HuH-7 (cell line): ENCODE measurements at places on chromosomes 13 and 19.

DNA sequence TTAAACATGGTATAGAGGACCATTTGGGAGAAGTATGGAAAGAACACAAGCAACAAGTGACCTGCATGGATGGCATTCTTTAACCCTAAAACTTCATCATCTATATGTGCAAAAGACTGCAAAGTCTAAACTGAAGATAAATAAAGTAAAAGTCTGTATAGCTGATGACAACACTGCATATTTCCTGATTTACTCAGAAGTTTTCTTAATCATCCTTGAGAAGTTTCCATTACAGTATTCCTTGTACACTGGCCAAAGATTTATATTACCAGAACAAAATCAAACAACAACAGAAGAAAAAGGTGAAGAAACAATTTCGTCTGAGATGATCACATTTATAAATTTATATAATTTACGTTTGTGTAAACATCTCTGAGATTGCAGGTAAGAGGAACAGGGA is 805.7 kb downstream of the PCDH9 start:
- no peak for DNase-seq

- DNase-seq = no peak
These were observed 2.4 kb downstream of the GADD45B start for GRCh38 chr19:2478278-2478755.

DNA sequence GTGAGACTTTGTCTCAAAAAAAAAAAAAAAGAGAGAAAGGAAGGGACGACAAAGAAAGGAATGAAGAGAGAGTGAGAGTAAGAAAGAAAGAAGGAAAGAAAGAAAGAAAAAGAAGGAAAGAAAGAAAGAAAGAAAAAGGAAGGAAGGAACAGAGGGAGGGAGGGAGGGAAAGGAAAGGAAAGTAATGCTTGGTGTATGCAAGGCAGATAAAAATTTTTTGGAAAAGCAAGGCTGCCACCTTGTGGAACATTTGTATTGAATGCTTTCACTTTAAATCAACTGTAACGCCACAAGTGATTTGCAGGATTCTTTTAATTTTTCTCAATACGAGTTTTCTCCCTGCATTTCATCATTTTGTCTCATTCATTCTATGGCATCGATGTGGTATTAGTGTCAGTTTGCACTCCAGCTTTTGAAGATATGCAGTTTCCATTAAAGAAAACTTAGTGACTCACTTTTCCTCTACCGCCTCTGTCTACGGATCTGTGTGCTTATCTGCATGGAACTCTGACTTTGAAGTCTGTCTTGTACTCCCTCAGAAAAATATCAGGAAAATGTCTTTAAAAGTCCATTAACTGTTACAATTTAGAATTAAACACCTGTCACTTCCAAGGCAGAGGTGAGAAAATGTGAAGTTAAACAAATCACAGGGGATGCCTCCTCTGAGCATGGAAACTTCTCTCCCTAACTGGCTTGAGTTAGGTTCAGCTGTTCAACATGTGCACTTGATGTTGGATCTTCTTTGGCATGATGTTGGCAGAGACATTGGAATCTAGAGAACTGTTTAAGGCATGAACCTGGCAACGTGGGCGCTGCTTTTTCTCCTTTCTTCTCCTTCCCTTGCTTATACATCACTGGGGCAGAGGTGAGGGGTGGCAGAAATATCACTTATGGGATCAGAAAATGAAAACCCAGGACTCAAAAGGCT is 20.0 kb upstream of the ZDHHC20 start:
- no peak for DNase-seq

GRCh38 chr19:40416918-40417642 is 3.9 kb upstream of the PRX start:
- DNase-seq = no peak

DNA sequence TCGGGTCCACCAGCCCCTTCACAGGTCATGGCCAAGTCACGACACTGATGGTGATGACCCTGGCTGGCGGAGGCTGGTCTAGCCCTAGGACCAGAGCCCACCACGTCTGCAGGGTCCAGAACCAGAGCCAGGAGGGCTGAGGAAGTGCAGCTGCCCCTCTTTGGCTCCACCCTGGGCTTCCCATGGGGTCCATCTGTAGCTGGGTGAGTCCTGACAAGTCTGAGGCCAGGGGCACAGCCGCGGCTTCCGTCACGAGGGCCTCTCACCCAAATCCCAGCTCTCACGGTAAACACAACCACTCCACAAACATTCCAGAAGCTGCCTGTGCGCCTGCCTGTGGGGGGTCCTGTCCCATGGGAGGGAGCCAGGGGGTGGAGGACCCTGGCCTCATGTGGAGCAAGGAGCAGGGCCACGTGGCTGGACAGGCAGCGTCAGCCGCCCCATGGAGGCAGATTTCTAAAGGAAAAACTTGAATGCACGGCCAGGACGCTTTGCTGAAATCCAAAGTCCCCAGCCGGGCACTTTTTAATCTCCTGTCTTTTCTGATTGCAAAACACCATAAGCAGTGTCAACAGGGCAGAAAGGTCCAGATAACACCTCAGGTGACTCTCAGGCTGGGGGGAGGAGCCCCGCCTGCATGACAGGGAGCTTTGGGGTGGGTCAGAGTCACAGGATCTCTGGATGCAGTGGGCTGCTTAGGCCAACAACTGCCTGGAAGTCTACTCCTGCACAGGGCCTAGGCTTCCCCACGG is 29.9 kb downstream of the CEBPG start:
- DNase-seq = peak; percentile 100

GRCh38 chr13:20673715-20674114 is 29.8 kb upstream of the IL17D start:
- no peak for DNase-seq

DNA sequence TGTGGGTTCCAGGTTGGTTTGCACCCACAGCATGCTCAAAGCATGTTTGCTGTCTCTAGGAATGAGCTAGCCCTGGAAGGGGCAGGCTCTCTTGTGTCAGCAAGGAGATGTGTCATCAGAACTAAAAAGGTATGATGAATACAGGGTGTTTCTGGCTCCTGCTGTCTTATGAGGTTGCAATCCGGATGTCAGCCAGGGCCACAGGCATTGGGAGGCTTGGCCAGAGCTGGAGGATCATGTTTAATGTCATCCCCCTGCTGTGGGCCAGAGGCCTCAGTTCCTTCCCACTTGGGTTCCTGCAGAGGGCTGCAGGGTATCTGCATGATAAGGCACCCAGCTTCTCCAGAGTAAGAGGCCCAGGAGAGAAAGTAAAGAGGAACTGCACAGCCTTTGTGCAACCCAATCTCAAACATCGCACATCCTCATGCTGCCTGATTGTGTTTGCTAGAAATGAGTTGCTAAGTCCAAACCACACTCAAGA is 193.6 kb downstream of the COL4A1 start:
- no peak for DNase-seq

- DNase-seq = no peak
These were observed 35.3 kb downstream of the DACH1 start for GRCh38 chr13:71831716-71832115.

DNA sequence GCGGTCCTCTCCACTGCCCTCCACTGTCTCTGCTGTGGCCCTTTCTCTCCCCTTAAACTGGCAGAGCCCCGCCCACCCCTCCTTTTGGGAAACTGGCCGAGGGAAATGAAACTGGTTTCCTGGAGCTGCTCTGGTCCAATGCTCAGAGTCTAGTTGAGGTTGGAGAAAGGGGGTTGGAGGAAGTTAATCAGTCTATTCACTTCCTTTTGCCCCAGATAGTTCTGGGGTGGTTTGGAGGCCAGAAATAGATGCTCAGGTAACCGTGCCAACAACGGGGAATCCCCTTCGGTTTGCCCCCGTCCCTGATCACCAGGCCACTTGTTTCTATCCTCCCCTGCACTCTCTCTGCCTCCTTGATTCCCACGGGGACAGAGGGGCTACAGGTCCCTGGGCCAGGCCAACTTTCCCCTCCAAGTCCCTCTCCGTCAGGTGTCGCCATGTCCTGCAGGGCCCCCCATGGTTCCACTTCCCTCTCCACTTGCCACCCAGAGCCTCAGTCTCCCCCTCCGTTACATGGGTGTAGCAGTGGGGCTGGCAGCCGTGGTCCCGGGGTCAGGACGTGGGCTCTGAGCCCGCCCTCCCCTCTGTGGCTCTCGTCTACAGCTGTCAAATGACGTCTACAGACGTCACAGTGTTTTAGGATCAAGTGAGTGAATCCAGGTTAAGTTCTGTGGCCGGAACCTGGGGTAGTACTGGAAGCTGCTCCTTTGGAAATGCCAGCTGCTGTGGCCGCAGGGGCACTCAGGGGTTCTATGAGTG is at the start of gene IL4I1:
Gene IL4I1, minus strand, starts transcription at position 25 of the 759 bp plus-strand sequence. CDS start 727 bp downstream, outside the sequence.
- no peak for DNase-seq

DNA sequence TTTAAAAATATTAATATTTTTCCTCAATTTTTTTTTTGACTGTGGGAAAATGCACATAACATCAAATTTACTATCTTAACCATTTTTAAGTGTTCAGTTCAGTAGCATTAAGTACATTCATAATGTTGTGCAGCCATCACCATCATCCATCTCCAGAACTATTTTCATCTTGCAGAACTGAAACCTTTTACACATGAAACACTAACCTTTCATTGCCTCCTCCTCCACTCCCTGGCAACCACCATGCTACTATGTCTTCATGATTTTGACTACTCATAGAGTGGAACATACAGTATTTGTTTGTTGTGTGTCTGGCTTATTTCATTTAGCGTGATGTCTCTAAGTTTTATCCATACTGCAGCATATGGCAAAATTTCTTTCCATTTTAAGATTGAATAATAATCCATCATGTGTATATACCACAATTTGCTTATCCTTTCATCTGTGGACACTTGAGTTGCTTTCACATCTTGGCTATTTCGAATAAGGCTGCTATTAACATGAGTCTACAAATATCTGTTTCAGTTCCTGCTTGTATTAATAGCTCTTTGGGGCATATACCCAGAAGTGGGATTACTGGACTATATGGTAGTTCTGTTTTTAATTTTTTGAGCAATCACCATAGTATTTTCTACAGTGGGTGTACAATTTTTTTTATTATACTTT is 376.4 kb downstream of the MTUS2 start:
- DNase-seq = no peak

DNA sequence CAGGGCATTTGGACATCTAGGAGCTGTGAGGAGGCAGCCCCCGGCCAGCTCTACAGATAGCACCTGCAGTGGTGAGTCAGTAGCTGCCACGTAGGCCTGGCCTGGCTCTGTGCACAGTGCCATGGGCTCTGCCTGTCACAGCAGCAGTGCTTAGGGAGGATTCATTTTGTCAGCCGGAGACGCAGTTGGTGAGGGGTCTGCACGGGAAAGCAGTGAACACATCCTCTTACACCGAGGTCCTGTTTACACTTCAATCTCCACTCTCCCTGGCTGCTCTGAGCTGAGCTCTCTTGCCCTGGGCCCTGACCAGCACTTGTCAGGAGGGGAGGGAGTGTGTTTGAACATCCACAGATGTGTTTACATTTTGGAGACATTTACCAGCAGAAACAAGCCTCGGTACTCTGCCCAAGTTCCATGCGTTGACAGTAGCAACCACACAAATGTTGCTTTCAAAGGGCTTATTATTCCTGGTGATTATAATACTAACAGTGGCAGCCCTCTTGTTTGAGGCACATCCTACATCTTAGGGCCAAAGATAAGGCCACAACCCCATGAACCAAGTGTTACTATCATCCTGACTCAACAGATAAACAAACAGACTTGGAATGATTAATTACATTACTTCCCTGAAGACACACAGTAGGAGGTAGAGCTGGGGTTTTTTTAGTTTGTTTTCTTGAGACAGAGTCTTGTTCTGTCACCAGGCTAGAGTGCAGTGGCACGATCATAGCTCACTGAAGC is 148.9 kb downstream of the USP12 start:
- peak; percentile 61 for DNase-seq

DNA sequence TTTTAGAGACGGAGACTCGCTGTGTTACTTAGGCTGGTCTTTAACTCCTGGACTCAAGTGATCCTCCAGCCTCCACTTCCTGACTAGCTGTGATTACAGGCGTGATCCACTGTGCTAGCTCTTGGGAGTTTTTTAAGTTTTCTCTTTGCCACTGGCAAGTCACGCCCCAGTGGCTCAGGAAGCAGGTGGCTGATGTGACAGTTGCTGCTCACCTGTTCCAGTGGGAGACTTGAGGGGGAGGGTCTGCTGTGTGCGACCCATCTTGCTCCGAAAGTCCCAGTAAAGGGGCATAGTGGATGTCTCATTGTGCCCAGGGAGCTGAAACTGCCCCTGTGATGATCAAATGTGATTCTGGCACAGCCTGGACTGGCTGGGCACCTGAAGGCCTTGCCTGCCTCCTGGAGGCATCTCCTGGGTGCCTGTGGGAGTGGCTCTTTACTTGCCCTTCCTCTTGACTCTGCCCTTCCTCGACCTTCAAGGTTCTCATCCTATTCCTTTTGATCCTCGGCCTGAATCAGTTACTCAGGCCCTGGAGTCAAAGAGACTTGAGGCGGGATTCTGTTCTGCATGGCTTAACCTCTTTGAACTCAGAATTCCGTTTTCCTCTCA is 7.8 kb downstream of the SMARCA4 start:
- DNase-seq = no peak

- DNase-seq = no peak
These were observed 31.7 kb downstream of the INSR start for GRCh38 chr19:7262470-7262869.

- DNase-seq = no peak
These were observed 71.5 kb downstream of the ARHGAP35 start for GRCh38 chr19:46932346-46932745.

GRCh38 chr13:46373623-46374022 is 13.4 kb downstream of the RUBCNL start:
- peak; percentile 37 for DNase-seq

DNA sequence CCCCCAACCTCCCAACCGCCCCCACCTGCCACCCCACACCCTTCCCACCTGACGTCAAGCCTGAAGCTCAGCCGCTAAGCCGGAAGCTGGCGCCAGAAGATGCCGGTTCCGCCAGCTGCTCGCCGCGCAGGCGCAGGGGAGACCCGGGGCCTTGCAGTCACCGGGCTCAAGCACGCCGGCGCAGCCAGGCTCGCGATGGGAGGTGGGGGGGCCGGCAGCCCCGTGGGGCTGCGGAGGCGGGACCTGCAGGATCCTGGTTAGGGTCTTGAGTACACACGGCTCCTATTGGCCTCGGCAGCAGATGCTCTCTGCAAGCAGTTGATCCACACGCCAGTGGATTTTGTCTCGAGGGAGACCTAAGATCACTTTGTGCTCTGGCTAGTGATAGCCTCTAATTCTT is at the start of gene LIG4:
Gene LIG4, minus strand, starts transcription at position 101 of the 400 bp plus-strand sequence. CDS start 4,268 bp downstream, outside the sequence.
- DNase-seq = peak; percentile 93

GRCh38 chr13:97905517-97905916 is 48.0 kb upstream of the IPO5 start:
- no peak for DNase-seq

- DNase-seq = no peak
These were observed 38.8 kb downstream of the NLRP12 start for GRCh38 chr19:53785196-53785889.

GRCh38 chr19:46979126-46980105 is 40.2 kb upstream of the NPAS1 start:
- no peak for DNase-seq

DNA sequence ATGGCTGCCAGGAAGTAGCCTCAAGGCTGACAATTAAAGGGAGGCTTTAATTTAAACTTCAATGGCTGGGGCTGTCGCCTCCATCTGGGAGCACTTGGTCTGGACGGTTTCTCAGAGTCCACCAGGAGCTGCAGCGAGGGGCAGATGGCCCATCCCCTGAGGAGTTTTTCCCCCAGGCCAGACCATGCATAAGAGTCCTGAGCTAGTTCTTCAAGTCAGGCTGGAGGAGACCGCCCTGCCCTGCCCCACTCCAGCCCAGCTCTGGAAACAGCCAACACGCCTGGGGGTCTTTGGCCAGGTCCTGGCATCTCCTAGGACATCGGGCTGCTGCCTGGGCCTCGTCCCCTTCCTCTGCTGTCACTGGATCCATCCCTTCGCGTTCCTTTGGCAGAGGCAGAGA is 5.3 kb upstream of the ACTN4 start:
- DNase-seq = no peak
